ENCODE measurements at places on chromosomes 5 and 9.

DNA sequence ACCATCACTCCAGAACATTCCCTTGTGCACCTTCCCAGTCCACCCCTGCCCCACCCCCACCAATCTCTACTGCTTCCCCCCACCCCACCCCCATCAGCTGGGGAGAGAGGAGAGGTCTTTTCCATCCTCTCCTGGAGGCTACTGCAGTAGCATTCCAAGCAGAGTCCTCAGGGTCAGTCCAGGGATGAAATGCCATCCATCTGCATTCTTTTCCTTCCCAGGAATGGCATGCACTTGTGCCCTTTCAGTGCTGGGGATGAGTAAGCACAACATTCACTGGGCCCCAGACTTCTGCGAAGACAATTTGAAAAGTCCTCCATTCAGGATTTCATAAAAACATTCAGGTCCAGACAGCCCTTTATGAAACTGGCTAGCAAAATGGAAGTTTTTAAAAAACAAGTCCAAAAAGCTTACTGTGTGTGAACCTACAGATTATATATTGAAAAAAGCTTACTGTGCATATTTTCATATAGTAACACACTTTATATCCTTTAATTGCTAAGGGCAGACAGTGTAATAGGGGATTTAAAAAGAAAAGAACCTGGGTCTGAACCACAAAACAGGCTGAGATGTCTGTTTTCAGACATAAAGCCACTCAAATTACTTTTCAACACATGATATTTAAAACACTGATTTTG lies 50.0 kb upstream of the GOLPH3 start:
- no peak for DNase-seq

- peak; percentile 61 for DNase-seq
Measured at GRCh38 chr5:43396762-43397304, 15.4 kb downstream of the CCL28 start.

DNA sequence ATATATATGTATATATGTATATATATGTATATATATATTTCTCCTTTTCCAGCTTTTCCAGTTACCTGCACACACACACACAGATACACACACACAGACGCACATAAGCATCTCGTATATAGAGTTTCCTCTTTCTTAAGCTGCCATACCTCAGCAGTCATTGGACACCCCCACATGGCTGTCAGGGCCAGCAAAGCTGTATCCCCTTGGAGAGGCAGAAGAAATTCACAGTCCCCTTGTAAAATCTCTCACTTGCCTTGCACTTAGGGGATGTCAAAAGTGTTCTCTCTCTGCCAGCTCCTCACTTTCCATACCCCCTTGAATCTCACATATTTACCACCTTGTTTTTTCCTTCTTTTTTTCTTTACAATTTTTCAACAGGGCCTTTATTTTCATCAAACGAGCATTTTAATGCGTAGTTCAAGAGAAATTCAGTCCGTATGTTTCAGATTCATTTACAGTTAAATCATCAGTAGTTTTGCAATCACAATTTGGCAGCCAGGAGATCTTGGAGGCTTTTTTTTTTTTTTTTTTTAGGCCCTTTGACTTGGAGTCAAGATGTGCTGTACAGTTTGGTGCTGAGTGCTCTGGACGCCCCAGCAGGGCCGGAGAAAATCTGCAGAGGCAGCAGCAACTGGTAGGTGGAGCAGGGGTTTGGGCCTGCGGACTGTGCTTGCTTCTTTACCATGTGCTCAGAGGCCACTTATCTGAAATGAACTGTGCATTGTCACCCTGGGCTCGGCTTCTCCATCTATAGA lies 244.9 kb upstream of the KLF4 start:
- no peak for DNase-seq

DNA sequence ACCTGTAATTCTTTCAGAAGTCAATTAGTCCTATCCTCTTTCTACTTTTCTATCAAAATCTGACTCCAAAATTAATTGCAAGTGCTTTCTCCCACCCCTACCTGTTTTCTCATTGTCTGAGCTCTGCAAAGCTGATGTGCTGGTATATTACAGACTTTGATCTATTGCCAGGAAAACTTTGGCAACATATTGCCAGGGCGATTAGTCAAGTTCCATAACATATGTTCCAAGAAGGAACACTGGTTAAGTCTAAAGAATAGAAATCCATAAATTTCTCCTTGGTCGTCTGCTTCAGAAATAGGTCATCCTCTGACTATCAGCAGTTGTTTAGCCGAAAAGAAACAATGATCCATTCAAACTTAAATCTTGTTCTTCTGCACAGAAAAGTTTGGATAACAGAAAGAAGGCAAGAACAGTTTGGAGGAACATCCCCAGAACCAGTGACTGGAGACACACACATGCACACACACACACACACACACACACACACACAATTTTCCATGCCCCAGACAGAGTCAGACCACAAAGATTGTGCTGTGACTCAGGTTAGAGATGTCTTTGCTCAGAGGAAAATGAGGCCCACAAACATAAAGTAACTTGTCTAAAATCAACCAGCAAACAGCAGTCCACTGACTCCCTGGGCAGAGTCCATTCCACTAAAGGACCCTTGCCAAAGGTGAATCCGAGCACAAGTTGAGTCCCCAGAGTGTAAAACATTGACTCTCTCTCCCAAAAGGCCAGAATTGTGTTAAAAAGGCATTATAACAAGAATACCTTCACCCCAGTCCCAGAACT lies 202.1 kb downstream of the DEPDC1B start:
- DNase-seq = no peak

DNA sequence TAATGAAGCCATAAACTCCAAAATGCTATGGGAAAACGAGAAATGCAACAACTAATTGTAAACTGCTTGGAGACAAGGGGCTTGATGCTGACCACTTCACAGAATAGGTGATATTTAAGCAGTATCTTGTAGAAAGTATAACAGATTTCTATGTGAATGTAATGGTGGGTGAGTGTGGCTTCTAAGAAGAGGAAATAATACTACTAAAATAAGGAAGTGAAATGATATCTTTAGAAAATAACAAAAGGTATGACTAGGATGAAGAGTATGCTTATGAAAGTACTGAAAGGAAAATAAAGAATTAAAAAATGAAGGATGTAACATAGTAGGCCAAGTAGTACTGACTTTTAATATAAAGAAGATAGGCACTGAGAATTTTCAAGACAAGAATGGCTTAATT lies 94.2 kb downstream of the AGTPBP1 start:
- DNase-seq = no peak

DNA sequence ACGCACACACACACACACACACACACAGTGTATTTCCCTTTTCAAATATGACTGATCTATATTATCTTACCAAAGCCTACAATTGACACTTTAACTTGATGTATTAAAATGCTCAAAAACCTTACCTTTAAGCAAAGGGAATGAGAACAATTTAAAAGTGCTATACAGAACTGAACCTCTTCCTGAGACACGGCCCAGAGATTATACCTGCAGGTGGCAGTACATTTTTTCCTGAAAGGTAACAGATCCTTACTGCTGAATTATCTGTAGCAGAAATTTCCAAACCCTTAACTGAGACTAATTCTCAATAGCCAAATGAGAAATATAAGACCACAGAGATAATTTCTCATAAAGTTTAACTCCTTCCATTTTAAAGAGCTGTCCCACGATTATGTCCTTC lies 91.1 kb downstream of the MYO10 start:
- DNase-seq = no peak

- no peak for DNase-seq
Measured at GRCh38 chr5:65651144-65651543, 26.3 kb downstream of the SHLD3 start.

- no peak for DNase-seq
Measured at GRCh38 chr5:143054480-143054941, 284.3 kb downstream of the ARHGAP26 start.

GRCh38 chr5:81609810-81610375 lies 141.0 kb downstream of the SSBP2 start:
- no peak for DNase-seq

- DNase-seq = no peak
Measured at GRCh38 chr5:95050708-95051107, 234.2 kb downstream of the MCTP1 start.

GRCh38 chr5:59661954-59662615 lies 231.4 kb downstream of the PDE4D start:
- DNase-seq = no peak

GRCh38 chr9:105359892-105360291 lies 87.9 kb upstream of the FSD1L start:
- no peak for DNase-seq

DNA sequence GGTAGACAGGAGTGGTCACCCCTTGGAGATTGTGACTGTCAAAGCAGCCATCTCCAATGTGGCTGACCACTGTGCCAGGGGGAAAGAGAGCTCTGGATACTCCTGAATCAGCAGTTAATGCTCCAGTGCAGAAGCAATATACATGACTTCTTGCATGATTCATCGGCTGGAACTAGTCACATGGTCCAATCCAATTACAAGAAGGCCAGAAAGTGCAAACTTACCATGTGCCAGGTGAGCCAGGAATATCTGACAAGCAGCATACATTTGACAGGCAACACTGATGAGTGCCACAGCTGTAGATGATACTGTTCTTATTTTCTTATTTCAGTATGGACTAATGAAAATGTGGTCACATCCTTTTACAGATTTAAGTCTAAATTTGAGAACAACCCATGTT lies 440.0 kb upstream of the MPDZ start:
- DNase-seq = no peak

- DNase-seq = no peak
Measured at GRCh38 chr9:3447788-3448187, 78.0 kb downstream of the RFX3 start.

DNA sequence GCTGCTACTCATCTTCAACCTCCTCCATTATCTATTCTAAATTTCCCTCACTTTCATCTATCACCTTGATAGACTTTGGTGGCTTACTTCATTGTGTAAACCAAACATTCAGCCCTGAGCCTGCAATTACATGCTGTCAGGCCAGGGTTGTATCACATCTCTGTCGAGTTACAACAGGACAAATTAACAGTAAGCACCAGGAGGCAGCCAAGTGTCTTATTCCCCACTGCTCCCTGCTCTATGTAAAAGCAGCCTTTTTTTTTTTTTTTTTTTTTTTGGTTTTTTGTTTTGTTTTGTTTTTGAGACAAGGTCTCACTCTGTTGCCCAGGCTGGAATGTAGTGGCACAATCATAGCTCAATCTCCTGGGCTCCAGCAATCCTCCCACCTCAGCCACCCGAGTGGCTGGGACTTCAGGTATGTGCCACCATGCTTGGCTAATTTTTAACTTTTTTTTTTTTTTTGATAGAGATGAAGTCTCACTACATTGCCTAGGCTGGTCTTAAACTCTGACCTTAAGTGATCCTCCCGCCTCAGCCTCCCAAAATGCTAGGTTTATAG lies 15.2 kb upstream of the ZCCHC9 start:
- no peak for DNase-seq

DNA sequence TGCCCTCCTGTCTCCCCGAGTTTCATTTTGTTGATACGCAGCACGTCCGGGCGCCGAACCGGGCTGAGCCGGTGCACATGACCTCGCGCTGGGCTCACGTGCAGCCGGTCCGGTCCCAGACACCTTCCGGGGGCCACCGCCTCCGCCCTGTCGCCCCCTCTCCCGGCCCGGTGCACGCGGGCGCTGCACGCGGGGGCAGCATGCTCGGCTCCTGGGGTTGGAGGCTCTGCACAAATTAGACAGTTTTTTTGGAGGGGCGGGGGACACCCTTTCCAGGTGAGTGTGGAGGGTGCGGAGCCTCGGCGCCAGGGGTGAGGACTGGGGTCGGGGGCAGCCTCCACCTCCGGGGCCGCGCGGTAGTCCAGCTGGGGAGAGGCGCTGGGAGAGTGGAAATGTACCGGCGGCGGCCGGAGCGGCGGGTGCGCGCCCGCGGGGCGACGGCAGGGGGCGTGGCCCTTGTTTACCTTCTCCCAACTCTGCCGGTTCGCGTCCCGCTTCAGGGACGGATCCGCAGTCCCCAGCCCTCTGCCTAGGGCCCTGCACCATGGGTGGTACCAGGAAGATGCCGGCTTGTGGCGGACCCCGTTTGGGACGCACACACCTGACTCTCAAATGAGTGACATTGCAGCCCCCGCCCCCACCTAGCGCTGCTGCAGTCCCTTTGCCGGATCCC lies 1.1 kb downstream of the JADE2 start:
- DNase-seq = peak; percentile 55

- no peak for DNase-seq
Measured at GRCh38 chr5:112772124-112772523, 34.4 kb downstream of the APC start.

DNA sequence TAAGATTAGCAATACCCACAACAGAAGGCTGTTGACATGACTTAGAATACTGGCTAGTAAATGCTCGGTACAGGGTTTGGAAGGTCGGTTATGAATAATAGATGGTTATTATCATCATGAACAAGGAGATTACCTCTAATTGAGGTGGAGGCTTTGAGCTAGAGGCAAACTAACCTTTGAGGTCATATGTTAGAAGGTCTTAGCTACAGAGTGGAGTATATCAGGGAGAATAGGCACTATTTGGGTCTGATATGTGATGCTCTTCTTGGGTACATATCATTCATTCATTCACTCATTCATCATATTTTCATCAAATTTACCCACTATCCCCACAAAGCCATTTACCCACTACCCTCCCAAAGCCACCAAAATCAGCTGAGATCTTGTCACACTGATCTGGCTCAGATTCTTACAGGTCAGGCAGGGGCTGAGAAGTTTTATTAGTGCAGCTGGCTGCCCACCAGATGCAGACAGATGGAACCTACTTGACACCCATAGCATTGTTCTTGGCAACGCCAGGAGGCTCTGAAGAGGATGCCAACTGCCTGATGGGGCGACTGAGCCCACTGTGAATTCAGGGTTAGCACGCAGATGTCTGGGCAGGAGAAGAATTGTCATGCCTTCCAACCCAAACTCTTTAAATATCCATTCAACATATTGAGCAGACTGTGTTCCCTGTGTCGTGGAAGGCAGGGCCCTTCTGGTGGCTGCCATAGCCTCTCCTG lies 90.2 kb upstream of the SH3PXD2B start:
- no peak for DNase-seq

GRCh38 chr5:89954916-89955315 lies 454.6 kb downstream of the CETN3 start:
- DNase-seq = no peak

- DNase-seq = no peak
Measured at GRCh38 chr5:127804886-127805426, 101.8 kb downstream of the CCDC192 start.

GRCh38 chr5:9766581-9766980 lies 136.4 kb upstream of the TAS2R1 start:
- no peak for DNase-seq

GRCh38 chr5:157575381-157576020 lies at the start of gene ADAM19:
ADAM19 (minus strand) TSS chr5:157575775; CDS start chr5:157575696, 79 bp downstream.
- no peak for DNase-seq

GRCh38 chr5:122815218-122815767 lies 30.1 kb upstream of the SNX24 start:
- DNase-seq = no peak
